ENCODE measurements at places on chromosomes 7 and 10. TPM values are rescaled to one million over a fixed set of nuclear protein-coding genes. Genes with fewer than 3 reads are reported as not detected.

Gene PRSS58
- not detected for polyA plus RNA-seq

Gene FGL2
- 22.4 TPM for polyA plus RNA-seq

Gene GNG11
- 81.0 TPM for polyA plus RNA-seq

Gene RASSF4
- 9.7 TPM for polyA plus RNA-seq

Gene GIMAP8
- polyA plus RNA-seq = 12.2 TPM

Gene CYP2C19
- not detected for polyA plus RNA-seq

Gene DTX2
- polyA plus RNA-seq = 2.2 TPM

Gene NPY
- polyA plus RNA-seq = not detected

Gene TMEM176B
- 131 TPM for polyA plus RNA-seq

Gene ZSWIM8
- polyA plus RNA-seq = 42.7 TPM

Gene BAMBI
- 81.9 TPM for polyA plus RNA-seq

Gene PRF1
- 0.58 TPM for polyA plus RNA-seq

Gene MYOF
- polyA plus RNA-seq = 89.0 TPM

Gene AKR1C4
- polyA plus RNA-seq = not detected

Gene TMEM225B
- 0.84 TPM for polyA plus RNA-seq

Gene OR13A1
- polyA plus RNA-seq = not detected

Gene PPP1R3C
- polyA plus RNA-seq = 42.3 TPM

Gene ABCB4
- 0.75 TPM for polyA plus RNA-seq

Gene PNLIPRP2
- polyA plus RNA-seq = 0.37 TPM

Gene GFRA1
- polyA plus RNA-seq = 14.1 TPM

Gene JAKMIP3
- polyA plus RNA-seq = 1.4 TPM
